ENCODE measurements at places on chromosomes 13 and 19. TPM values are rescaled to one million over a fixed set of nuclear protein-coding genes. Genes with fewer than 3 reads are reported as not detected.

GRCh38 chr19:47283405-47284059 lies 8.8 kb downstream of the INAFM1 start:
- no peak for DNase-seq

DNA sequence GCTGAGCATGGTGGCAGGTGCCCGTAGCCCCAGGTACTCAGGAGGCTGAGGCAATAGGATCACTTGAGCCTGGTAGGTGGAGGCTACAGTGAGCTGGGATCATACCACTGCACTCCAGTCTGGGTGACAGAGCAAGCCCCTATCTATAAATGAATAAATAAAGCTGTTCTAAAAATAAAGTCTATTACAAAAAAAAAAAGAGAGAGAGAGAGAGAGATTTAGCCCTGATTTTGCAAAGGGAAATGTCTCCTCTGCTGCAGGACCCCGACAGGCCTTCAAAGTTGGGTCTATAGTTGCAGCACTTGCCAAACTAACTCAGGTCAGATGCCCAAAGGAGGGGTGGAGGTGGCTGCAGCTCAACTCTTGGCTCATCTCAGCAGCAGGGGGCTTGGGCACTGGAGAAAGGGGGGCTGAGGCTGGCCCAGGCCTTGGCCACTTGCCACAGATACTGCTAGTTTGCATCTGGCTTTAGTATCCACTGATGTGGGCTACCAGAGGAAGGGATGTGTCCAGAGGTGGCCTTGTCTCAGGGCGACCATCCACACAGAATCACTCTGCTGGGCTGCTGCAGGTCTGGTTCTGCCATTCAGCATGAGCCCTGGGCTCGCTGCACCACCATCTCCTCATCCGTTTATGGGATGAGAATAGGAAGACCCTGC lies 30.8 kb upstream of the AKT2 start:
- no peak for DNase-seq

ZBTB32 gene
- not detected for total RNA-seq

ZNF865 gene
- 11.1 TPM for total RNA-seq

MYH14 gene
- total RNA-seq, result 110 TPM

IL12RB1 gene
- not detected for total RNA-seq
